Skeletal muscle tissue (tissue), 5 donors: ENCODE measurements at places on chromosomes 16 and 17. TPM values are rescaled to one million over a fixed set of nuclear protein-coding genes. Genes with fewer than 3 reads are reported as not detected.

Gene QPRT
- 34.4 TPM for total RNA-seq

Gene NOD2
- 0.52 TPM for total RNA-seq

Gene CMTM2
- total RNA-seq, result not detected

Gene GAS2L2
- not detected for total RNA-seq

Gene SECTM1
- 13.0 TPM for total RNA-seq

Gene PPP1R27
- 35.0 TPM for total RNA-seq

Gene KRT36
- not detected for total RNA-seq

Gene OTOP2
- total RNA-seq, result not detected

Gene RNF43
- total RNA-seq, result not detected

Gene TBX4
- 8.4 TPM for total RNA-seq

Gene RNPS1
- total RNA-seq, result 42.3 TPM

Gene TERB1
- total RNA-seq, result not detected

Gene SLFN11
- 16.7 TPM for total RNA-seq

Gene KRT12
- not detected for total RNA-seq

Gene MT1G
- total RNA-seq, result not detected

Gene MYH1
- total RNA-seq, result 12.0 TPM

Gene EZH1
- 13.0 TPM for total RNA-seq

Gene AARS1
- 65.8 TPM for total RNA-seq

Gene DVL2
- 63.2 TPM for total RNA-seq

Gene OR4D2
- total RNA-seq, result not detected

Gene PLLP
- total RNA-seq, result under 0.01 TPM

Gene TLCD3B
- 0.52 TPM for total RNA-seq

Gene HASPIN
- 2.6 TPM for total RNA-seq

Gene PRKAR1A
- total RNA-seq, result 267 TPM
